ENCODE measurements at places on chromosomes 2 and 18.

DNA sequence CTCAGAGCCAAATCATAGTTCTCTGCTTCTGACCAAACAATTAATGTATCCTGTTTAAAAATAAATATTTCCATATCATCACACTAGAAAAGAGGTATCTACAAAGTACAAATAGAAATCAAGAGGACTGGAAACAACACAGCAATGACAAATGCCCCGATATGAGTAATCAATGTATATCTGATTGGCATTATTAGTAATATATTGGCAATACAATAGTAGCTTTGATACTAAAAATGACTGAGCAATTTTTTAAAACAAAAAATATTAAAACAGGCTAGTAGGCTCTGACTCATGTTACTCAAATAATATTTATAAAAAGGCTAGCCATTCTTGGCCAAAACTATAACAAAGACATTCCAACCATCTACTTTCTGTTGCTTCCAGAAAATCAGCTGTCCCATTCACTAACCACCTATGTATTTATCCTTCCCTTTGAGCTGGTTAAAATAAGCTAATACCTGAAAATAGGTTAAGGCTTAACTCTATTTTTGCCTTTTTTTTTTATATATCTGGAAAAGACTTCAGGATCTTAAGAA is 13.3 kb downstream of the PPP4R3B start:
- DNase-seq: no peak

DNA sequence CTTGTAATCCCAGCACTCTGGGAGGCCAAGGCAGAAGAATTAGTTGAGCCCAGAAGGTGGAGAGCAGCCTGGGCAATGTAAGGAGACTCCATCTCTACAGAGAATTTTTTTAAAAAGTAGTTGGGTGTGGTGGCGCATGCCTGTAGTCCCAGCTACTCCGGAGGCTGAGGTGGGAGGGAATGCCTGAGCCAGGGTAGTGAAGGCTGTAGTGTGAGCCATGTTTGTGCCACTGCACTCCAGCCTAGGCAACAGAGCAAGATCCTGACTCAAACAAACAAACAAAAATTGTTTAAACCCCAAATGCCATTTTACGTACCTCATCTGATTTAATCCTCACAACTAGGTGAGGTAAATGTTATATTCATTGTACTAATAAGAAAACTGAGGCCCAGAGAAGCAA is 38.2 kb downstream of the LPIN2 start:
- no peak for DNase-seq

- no peak for DNase-seq
These were observed 608.1 kb upstream of the REG3G start for GRCh38 chr2:78417355-78417754.

DNA sequence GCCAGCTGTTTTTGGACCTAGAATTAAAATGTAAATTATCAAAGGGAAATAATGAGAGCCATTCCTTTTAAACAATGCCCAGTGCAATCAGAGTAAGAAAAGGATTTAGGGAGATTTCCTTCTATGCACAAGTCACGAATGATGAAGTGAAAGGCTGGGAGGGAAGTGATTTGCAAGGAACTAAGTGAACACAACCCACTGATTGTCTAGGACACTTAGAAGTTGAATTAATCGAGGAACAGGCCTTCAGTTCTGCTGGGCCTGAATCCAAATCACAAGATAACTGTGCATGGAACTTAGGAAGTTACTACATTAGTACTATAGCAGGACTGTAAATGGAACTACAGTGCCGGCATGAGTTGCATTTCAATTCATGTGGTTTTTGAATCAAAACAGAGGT is 17.7 kb downstream of the MAP2 start:
- DNase-seq: no peak

- DNase-seq: no peak
These were observed 44.9 kb upstream of the ALK start for GRCh38 chr2:29966266-29966665.

GRCh38 chr2:143422681-143423080 is 293.5 kb downstream of the ARHGAP15 start:
- no peak for DNase-seq

DNA sequence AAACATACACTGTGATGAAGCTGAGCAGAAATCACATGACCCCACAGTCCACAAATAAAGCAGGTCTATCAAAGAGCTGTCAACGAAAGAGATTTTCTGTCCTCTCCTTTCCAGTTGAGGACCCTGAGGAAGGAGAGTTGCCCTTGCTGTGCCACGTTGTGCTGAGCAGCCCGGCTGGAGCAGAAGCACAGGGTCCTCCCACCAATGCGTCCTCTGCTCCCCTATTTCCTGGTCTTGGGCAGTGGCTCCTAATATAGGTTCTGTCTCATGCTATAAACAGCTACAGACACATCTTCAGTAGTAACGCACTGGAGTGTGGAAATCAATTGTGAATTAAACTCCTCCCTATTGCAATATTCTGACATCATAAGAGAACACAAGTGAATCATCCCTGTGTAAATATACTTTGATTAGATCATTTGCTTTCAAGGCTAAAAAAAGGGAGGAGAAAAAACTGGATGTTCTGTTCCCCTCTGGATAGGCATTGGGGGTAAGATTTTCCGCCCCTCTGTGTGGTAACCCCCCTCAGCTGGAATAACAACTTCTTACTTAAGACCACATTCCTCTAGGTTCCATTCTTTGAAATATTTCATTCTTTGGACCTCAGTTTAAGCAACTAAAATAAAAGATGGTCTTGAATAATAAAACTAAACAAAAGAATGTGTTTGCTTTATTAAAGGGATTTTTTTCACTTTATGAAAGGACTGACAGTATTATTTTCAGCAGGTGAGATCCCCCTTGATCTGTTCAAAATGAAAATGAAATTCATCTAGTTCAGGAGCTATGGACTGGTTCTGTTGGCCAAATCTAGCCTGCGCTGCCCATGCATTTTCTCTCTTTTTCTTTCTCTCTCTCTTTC is 8.3 kb upstream of the RHOB start:
- DNase-seq: no peak

DNA sequence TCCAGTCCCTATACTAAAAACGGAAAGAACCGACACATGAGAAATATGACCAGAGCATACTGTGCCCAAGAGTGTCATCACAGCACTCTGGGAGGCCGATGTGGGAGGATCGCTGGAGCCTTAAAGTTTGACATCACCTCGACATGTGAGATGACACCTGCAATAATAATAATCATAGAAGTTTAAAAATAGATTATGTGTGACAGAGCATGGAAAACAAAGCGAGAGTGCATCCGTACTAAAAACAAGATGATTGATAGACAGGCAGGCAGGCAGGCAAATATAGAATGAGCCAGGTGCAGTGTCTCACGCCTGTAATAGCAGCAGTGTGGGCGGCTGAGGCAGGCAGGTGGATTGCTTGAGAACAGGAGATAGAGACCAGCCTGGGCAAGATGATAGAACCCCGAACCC is 114.8 kb upstream of the ANKRD30BL start:
- no peak for DNase-seq

DNA sequence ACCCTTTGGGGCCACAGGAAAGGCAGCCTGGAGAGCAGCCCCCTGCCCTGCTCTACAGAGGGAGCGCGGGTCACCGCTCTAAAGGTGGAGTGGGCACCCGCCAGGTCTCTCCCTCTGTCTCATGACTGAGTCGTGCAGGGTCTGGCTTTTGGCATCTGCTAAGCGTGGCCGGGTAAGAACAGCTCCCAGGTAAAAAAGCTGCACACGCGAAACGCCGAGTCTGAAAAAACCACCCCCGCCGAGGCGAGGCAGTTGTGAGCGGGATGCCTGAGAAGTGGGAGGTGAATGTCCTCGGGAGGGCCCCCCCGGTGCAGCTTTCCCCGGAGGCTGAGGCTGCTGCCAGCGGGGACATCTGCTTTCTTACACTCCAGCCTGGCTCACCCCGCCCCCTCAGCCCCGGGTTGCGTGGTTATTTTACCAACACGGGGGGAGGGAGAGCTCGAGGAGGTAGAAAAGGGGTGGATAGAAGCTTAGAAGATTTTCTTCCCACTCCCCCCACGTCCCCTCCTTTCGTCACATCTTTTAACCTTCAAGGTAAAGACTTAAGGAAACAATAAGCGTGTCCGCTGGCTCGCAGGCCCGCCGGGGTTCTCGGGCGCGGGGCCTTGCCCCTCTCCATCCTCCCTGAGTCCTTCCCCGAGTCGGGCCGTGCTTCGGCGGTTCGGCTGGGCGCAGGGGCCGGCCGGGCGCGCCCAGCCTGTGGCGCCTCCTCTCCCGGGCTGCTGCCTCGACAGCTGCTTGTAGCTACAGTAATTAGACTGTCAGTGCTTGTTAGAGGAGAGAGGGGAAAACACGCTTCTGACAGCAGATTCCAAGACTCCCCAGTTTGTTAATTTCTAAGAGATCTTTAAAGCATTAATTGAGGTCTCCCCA is 70.6 kb upstream of the PSMD14 start:
- no peak for DNase-seq

DNA sequence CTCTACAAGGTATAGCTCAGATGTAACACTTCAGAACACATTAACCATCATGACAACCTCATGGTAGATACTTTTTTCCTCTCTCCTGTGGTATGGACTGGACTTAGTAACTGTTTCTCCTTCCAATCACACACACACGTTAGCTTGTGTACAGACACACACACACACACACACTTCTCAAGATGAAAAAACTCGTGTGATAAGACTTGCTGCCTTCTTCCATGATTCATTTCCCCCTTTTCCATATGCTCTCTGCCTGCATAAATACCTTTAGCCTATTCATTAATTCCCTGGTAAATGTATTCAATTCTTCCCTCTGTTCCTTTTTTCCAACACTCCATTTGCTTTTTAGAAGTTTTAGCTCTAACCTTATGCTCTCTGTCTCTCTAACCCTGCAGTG is 118.9 kb upstream of the TANK start:
- no peak for DNase-seq

DNA sequence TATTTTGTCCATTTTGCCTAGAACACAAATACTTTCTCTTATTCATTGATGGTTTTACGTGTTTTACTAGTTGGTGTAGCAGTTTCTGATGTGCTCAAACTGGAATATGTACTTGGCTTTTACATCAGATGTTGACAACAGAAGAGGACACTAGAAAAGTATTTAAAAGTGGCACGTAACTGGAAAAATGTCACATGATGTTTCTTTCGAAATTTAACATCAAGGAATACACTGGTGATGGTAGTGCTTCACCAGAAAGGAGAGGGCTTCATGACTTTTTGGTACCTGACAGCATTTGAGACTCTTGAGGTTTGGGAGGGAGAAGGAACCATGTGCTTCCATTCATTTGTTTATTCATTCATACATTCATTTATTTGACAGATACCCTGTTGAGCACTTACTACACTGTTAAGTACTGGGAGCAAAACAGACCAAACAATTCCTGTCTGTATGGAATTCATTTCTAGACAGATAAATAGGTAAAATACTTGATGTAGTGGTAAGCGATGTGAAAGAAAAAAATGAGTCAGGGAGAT is 1.5 kb downstream of the GIGYF2 start:
- DNase-seq: no peak

DNA sequence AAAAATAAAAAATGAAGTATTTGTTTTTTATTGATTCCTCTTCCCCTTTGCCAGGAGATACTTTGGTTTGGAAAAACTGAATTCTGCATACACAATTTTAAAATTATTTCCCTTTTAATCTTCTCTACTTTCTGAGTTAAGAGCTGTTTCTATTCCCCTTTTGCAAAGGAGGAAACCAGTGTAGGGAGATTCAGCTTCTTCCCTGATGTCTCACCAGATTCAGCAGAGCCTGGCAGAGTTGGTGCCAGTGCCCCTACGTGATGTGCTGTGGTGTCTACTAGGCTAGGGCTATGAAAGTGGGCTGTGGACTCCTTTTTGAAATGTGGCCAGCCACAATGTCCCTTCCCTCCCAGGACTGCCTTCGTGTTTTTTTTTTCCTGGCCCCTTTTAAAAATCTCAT is 2.4 kb downstream of the RPE start:
- DNase-seq: no peak

GRCh38 chr18:75086494-75087034 is 122.4 kb downstream of the PTGR3 start:
- no peak for DNase-seq

DNA sequence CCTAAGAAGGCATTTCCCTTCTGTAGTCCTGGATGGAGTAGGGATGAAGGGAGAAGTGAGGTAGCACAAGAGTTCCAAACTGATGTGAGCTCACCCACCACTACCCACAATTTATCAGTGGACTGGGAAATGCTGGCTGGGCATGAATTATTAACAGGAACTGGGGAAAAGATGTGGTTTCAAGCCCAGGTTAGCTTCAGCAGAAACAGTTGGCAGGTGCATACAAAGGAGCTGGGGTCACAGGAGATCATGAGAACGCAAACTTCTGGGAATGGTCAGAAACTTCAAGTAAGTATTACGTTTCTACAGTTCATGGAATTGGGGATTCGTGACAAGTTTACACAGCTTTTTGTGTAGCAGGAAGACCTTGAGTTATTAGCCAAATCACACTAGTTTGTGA is 5.4 kb downstream of the CCDC141 start:
- no peak for DNase-seq

GRCh38 chr2:217995731-217996231 is 7.0 kb downstream of the TNS1 start:
- no peak for DNase-seq

- no peak for DNase-seq
These were observed 1.2 kb downstream of the ANTXR1 start for GRCh38 chr2:69013840-69014821.

DNA sequence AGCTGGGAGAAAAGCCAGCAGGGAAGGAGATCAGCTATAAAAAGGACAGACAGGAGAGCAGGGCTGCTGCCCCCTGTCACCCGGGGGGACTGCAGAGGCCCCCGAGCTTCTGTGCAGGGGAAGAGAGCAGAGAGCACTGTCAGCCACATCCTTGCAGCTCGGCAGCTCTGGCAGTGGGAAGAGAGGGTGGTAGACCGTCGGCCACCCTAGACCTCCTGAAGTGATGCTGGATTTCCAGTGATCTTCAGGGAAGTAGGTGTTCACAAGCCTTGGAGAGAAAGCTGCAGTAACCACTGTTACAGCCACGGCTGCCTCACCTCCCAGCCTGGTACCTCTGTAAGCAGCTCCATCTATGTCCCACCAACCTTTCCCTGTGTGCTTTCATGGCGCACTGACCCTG is 134.9 kb downstream of the TFCP2L1 start:
- no peak for DNase-seq

DNA sequence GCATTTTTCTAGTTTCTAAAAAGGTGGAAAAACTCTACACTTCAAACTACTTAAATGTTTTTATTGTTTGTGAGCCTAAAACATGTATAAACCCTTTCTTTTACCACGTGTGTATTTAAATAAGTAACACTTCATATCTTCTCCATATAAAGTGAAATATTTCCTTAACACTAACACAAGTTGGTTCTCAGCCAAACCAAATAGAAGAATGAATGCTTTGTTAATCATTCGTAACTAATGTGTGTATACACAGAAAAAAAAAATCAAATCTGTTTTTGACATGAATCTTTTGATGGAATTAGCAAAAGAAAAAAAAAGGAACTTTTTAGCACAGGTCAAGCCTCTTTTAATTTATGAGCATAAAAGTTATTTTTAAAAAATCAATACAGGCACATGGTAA is 89.3 kb downstream of the EHBP1 start:
- DNase-seq: no peak

DNA sequence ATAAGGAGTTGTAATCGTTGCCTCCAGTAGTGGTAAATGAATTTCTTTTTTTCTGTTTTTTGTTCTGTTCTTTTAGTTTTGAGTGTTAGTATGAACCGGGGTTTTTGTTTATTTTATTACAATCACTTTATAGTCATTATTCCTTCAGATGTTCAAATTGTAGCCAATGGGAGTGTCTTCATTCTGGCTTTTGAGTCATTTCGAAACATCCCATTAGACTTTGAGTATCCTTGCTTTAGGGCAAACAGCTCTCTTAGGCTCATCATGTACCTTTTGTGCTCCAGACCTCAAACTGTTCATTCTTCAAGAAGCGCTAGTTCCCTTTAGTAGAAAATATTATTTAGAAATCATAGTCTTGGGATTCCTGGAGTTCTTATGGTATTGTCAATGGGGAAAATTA is 54.2 kb upstream of the PAX3 start:
- DNase-seq: no peak

Measured in stimulated activated CD8-positive, alpha-beta memory T cell treated with anti-CD3 and anti-CD28 coated beads, Interleukin-4, amount 100 ng/mL, for 1 hour (primary cell).